ENCODE measurements at places on chromosomes 12 and 14.

- no peak for DNase-seq
Observed at GRCh38 chr14:65238456-65238855, 136.1 kb upstream of the MAX start.

GRCh38 chr14:36724162-36724561 is 62.5 kb downstream of the PAX9 start:
- DNase-seq: no peak

GRCh38 chr14:75411214-75411540 is 16.6 kb upstream of the JDP2 start:
- no peak for DNase-seq

DNA sequence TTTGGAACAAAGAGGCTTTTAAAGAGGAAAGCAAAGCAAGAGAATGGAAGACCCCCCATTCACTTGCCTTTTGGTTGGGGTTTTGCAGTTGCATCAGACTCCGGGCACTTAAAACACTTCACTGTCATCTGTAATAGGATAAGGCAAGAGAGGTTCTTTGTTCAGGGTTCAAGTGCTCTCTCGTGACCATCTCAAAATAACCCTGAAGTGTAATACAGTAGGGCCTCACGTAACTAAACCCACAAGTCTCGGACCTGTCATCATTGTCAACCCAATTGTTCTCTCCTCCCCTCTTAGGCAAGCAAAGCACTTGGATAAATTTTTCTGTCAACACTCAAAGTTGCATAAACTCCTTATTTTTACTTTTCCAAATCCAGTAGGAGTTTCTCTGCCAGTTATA is 26.9 kb upstream of the MYBPC1 start:
- no peak for DNase-seq

GRCh38 chr12:51793201-51793600 is 55.3 kb downstream of the FIGNL2 start:
- DNase-seq: no peak
